NCI-H1105 (cell line): ENCODE measurements at places on chromosomes 16 and 17.
A peak's percentile ranks its signal among the peaks of the same experiment; 100 is the strongest.

GRCh38 chr17:46930051-46930450, 7.1 kb downstream of the GOSR2 start:
- no peak for DNase-seq

DNA sequence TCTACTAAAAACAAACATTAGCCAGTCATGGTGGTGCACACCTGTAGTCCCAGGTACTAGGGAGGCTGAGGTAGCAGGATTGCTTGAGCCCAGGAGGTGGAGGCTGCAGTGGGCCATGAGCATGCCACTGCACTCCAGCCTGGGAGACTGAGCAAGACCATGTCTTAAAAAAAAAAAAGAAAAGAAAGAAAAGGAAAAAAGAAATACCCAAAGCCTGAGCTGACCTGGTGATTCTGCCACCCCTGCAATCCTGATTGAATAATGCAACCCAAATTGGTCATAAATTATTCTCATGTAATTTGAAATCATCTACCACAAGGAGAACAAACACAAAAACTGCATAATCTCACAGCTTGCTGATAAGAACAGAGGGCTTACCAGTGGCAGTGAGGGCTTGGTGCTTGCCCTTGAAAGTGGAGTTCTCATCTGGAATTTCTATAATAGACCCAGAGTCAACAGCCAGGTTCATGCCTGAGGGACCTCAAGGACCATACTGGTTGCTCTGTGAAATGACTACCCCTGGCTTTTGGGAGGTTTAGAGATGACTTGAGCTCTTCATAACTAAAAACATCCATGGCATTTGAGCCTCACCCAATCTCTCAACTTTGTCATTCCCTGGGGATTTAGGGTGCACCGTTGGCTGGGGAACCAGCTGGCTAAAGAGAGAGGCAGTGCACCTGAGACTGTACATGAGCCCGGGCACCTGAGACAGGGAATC, 35.4 kb upstream of the TMC5 start:
- no peak for DNase-seq

GRCh38 chr17:15006421-15007128, 258.6 kb downstream of the PMP22 start:
- no peak for DNase-seq

GRCh38 chr17:19348806-19349205, 13.7 kb downstream of the B9D1 start:
- no peak for DNase-seq

DNA sequence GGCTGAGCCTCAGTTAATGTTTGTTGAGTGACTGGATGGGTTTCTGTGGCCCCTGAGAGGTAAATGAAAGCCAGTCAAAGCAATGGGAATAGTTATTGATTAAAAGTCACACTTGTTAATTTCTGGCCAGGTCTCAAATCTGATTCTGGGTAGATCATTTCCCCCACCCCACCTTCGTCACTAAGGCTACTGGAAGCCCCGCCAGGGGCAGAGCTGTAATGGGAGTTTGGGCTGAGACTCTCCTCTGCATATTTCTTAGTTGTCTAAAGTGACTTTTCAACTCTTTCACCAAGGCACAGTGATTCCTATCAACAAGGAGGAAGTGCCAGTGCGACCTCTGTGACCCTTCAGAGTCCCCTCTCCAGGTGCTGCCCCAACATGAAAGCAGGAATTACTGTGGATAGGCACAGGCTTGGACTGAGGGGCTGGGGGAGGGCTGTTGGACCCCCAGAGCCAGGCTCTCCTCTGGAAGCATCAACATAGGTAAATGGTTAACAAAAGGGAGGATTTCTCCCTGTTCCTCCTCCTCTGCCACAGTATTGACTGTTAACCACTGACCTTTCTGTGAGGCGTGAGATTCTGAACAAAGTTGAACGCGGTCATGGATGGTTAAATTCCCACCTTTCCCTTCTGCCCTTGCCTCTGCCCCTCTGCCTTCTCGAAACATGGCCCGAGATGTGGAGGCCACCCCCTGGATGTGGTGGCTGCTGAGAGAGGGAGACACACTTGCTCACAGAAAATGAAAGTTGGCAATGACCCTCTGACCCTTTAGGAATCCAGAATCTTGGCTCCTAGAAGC, 20.8 kb upstream of the TBX2 start:
- DNase-seq = no peak

- no peak for DNase-seq
These were observed 172.8 kb upstream of the WSCD1 start for GRCh38 chr17:5897275-5897911.

GRCh38 chr16:75432828-75433731, at the start of gene CFDP1:
Gene CFDP1, minus strand, starts transcription at chr16:75433503. Its CDS starts 151 bp downstream, at chr16:75433352.
- DNase-seq = peak; percentile 75

DNA sequence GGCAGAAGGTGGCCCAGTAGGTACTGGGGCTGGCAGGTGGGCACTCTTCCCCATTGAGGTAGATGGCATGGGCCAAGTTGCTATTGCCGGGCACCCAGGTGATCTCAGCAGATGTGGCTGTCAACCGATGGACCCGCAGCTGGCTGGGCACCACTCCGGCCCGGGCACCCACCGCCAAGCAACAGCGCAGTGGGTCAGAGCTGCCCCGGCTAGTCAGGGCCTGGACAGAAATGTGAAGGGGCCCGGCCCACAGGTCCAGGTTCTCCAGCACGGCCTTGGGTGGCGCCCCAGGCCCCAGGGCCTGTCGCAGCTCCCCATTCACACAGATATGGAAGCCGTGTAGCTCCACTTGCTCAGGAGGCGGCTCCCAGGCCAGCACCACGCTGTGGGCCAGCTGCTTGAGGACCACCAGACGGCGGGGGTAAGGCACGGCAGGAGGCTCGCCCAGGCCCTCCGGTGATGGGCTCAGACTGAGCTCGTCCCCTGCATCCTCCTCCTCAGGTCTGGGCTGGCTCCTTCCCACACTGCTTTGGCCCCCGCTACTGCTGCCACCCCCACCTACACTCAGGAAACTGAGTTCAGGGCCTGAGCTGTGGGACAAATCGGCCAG, 16.5 kb downstream of the TSPOAP1 start:
- DNase-seq = no peak

DNA sequence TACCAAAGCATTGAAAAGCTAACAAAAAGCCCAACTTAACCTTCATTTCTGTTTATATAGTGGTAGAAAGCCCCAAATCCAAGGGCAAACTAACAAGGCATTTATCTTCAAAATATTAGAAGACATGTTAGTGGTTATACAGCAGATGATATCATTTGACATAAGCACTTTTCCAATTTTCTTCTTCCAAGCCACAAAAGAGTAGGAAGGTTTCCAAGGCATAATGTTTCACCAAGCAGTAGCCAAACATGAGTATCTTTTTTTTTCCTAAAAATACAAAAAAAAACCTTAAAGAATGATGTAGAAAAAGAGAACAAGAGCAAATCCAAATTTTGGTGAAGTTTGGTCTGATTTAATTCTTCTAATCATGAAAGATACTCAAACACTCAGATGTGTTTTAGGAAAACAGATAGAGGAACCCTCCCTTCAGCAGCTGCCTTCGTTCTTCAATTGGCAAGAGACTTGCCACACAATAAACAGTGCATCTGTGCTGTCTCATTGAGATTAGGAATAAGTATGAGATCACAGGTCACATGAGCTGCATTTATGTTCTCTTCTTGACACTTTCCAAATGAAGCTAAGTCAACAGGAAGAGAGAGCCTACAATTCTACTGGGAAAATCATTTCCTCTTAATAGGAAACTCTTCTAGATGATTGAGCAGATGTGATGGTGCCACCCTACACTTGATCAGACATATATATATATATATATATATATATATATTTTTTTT, 106.7 kb downstream of the TTC19 start:
- DNase-seq = no peak

- no peak for DNase-seq
These were observed 808.8 kb upstream of the EEF2KMT start for GRCh38 chr16:5906351-5906750.

- DNase-seq = no peak
These were observed 24.1 kb downstream of the HASPIN start for GRCh38 chr17:3747805-3748204.

DNA sequence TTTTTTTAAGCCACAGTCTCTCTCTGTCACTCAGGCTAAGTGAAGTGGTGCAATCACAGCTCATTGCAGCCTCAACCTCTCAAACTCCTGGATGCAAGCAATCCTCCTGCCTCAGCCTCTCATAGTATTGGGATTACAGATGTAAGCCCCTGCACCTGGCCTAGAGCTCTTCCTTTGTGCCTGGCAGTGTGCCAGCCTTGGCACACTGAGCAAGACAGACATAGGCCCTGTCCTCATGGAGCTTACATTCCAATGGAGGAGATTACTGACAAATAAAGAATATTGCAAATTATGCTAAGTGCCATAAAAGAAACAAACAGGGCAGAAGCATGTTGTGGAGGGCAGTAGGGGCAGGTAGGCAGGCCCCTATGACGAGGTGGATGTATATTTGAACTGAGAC, 920 bp upstream of the CNGB1 start:
- DNase-seq = no peak

DNA sequence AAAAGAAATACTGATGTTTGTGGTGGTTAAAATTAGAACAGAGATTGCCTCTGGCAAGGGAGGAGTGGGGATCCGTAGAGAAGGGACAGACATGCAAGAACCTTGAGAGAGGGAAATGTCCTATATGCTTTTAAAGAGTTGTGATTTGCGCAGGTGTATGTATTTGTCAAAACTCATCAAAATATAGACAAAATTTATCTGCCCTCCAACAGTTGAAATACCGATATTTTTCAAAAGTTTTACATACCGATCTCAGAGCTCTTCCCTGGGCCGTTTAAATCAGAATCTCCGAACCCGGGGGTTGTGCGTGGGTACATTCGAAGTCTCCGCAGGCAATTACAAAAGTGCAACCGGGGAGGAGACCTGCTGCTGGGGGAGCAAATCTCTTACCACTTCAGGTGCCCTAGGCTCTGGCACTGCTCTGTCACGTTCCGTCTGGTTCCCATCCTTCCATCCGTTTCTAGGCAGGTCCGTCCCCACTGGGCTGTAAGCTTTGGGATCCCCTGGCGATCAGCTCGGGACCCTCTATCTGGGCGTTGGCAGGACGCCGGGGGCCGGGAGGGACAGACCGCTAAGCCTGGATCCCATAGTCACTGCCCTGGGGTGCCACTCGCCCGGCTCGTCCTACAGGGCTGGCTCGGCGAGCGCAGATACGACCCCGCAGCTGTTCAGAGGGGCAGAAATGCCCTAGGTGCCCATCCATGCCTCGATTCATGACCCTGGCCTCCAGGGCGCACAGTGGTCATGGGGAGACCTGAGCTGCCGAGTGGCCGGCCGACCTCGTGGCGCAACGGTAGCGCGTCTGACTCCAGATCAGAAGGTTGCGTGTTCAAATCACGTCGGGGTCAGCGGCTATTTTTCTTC, 4.2 kb downstream of the BORCS6 start:
- peak; percentile 84 for DNase-seq

GRCh38 chr16:23398987-23399805, 53.8 kb downstream of the COG7 start:
- no peak for DNase-seq

- no peak for DNase-seq
These were observed 13.7 kb downstream of the TIMM22 start for GRCh38 chr17:1010586-1010985.

GRCh38 chr17:410543-411401, 58.2 kb upstream of the RPH3AL start:
- DNase-seq = no peak

GRCh38 chr16:24694931-24695330, 34.5 kb upstream of the TNRC6A start:
- DNase-seq = no peak

DNA sequence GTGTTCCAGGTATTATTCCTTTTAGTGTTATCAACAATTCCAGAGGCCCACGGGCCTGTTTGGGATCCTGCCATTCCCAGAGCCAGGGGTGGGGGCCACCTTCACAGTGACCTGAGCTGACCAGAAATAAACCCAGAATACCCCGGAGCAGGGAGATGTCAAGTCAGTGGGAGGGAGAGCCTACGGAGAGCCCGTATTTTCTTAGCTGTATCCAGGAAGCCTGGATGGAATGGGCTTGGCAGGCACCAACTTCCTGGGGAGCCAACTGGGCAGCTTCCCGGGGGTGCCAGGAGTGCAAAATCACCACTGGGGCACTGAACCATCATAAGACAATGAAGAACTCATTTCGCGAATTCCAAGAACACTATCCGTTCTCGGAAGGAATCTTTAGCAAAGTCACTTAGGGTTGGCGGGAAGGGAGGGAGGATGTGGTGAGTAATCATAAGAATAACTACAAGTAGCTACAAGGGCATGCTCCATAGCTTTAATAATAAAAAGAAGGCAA, 13.2 kb upstream of the MRTFB start:
- DNase-seq = no peak

GRCh38 chr16:65494609-65495008, 372.7 kb upstream of the CDH11 start:
- DNase-seq = no peak

DNA sequence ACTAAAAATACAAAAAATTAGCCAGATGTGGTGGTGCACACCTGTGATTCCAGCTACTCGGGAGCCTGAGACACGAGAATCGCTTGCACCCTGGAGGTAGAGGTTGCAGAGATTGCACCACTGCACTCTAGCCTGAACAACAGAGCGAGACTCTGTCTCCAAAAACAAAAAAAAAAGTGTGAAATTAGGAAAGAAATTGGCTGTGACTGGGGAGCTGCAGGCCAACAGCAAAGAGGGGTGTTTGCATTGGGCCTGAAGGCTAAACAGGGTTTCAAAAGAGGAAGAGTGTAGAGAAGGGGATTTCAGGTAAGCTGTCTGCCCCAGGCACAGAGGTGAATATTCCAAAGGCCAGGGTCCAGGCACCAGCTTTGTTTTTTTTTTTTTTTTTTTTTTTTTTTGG, 9.4 kb downstream of the BMERB1 start:
- no peak for DNase-seq

DNA sequence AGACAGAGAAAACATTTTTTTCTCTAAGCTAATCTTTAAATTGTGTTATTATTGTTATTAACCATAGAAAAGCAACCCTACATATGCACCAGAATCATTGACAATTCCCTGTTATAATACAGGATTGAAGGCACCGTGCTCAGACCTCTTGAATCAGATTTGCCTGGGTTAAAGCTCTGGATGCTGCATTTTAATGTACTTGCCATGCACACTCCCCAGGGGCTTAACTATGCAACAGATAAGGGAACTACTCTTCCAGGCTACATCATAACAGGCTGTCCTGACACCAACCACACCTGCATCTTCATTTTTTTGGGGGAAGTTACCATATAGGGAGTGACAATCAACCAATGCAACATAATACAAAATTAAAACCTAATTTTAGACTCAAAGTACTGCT, 1187.6 kb upstream of the CDH8 start:
- DNase-seq = no peak

GRCh38 chr17:43079641-43080302, 45.4 kb downstream of the BRCA1 start:
- no peak for DNase-seq

- peak; percentile 42 for DNase-seq
These were observed 166.3 kb downstream of the ANKFN1 start for GRCh38 chr17:56319531-56319930.

- peak; percentile 19 for DNase-seq
These were observed 2.3 kb downstream of the GP1BA start for GRCh38 chr17:4934173-4934979.

GRCh38 chr17:41298458-41299135, 4.1 kb downstream of the KRTAP29-1 start:
- no peak for DNase-seq

GRCh38 chr16:2596747-2597559, 59.1 kb downstream of the PDPK1 start:
- no peak for DNase-seq
